ENCODE measurements at places on chromosomes 11 and 22. TPM values are rescaled to one million over a fixed set of nuclear protein-coding genes. Genes with fewer than 3 reads are reported as not detected.

GRCh38 chr11:20373568-20374209 lies 10.2 kb downstream of the HTATIP2 start:
- DNase-seq = no peak

- DNase-seq = no peak
These were observed 12.4 kb upstream of the MAPK11 start for GRCh38 chr22:50282361-50283155.

NXPE1 gene
- polyA plus RNA-seq = 18.0 TPM

MARK2 gene
- polyA plus RNA-seq = 49.3 TPM

GRCh38 chr22:25510876-25511275 lies 53.6 kb upstream of the GRK3 start:
- no peak for DNase-seq

OR9Q2 gene
- not detected for polyA plus RNA-seq

- DNase-seq = peak; percentile 75
These were observed 109.8 kb downstream of the BCR start for GRCh38 chr22:23289851-23290724.

DNA sequence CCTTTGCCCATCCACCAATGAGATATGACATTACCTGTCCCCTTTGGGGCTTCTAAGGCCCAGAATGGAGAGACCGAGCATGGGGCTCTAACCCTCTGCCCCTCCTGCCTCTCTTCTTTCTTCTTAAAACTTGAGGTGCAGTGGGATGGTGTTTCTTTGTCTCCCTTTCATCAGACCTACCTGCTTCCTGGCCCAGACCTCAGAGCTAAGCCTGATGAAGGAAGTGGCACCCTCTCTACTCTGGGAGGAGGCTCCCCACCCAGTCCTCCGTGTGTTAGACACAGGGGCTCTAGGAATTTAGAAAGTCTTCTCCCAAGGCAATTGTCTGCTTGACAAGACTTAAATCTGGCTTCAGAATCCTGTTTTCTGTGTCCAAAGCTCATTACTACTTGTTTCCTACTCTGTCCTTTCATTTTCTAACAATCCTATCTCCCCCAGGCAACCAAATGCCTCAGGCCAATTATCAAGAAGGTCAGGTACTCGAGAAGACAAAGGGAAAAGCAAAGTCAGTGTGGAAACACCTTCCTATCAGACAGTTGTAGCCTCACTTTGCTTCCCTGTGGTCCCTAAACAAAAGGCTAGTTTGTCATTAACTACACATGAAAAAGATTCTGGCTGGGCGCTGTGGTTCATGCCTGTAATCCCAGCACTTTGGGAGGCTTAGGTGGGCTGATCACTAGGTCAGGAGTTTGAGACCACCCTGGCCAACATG lies 20.3 kb upstream of the PARVA start:
- no peak for DNase-seq

OR52H1 gene
- 0.09 TPM for polyA plus RNA-seq

GRCh38 chr11:111098091-111098490 lies 147.4 kb upstream of the POU2AF2 start:
- DNase-seq = no peak

SEC14L6 gene
- polyA plus RNA-seq = not detected

GRAMD1B gene
- 4.9 TPM for polyA plus RNA-seq

- DNase-seq = no peak
These were observed 11.8 kb downstream of the USP35 start for GRCh38 chr11:78200553-78200952.

GRCh38 chr11:132177106-132177505 lies 806.7 kb downstream of the NTM start:
- no peak for DNase-seq

CCDC87 gene
- polyA plus RNA-seq = not detected

- DNase-seq = no peak
These were observed 309.1 kb upstream of the C11orf87 start for GRCh38 chr11:109112821-109113280.

FOLR3 gene
- polyA plus RNA-seq = not detected

DNA sequence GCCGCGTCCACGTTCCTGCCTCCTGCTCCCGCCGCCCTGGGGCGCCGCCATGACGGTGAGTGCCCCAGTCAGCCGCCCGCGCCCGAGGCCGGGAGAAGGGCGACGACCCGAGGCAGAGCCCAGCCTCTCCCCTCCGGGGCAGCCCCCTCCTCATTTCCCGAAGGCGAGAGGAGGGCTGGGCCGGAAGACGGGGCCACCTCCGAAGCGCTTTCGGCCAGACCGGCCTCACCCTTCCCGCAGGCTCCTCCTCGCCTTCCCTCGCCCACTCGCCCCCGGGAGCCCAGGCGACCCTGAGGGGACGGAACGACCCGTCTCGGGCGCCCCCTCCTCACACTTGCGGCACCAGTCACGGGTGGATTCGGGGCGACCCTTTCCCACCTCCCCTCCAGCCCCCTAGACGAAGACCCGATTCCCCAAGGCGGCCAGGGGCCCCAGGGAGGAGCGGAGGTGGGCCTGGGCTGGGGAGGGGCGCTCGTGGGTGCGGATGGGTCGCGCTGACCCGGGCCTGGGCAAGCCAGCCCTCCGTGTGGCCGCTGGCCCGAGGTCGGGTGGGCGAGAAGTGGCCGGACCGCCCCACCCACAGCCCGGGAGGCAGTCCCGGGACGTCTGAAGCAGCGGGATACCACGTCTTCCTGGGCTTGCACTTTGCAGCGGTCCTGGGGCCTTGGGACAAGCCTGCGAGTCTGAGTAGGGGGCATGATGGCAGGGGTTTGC lies 49.7 kb downstream of the TRIOBP start:
- no peak for DNase-seq

- peak; percentile 82 for DNase-seq
These were observed 5.8 kb downstream of the SELENOO start for GRCh38 chr22:50206599-50206998.

DNA sequence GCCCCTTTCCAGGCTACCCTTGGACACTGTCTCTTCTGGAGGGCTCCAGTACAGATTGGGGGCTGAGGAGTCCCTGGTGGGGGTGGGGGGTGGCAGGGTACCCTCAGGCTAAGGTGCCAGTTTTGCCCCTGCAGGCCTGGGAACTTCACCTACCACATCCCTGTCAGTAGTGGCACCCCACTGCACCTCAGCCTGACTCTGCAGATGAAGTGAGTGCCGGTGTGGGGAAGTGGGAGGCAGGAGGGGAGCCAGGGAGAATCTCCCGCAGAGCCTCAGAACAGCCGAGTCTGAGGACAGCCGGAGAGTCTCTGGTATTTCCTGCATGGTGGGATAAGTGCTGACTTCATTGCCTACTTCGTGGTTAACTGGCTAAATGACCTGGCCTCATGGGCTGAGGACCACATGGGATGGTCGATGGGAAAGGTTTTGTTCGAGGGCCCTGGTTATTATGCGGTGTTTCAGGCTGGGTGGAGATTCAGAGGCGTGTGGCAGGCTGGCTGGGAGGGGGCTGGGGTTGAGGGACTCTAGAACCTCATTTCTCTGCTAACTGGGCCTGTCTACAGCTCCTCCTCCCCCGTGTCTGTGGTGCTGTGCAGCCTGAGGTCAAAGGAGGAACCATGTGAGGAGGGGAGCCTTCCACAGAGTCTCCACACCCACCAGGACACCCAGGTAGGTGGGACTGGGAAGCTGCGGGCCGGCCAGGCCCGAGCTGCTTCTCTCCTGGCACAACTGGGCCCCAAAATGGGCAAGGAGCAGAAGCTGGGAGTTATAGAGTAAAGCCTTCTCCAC lies 8.5 kb downstream of the TMEM258 start:
- DNase-seq = no peak

GRCh38 chr11:100328626-100329340 lies 358.3 kb upstream of the ARHGAP42 start:
- DNase-seq = no peak

- DNase-seq = no peak
These were observed 332.8 kb upstream of the PLET1 start for GRCh38 chr11:112593440-112593839.

- DNase-seq = no peak
These were observed 45.4 kb downstream of the OR4C46 start for GRCh38 chr11:54558407-54558806.

DNA sequence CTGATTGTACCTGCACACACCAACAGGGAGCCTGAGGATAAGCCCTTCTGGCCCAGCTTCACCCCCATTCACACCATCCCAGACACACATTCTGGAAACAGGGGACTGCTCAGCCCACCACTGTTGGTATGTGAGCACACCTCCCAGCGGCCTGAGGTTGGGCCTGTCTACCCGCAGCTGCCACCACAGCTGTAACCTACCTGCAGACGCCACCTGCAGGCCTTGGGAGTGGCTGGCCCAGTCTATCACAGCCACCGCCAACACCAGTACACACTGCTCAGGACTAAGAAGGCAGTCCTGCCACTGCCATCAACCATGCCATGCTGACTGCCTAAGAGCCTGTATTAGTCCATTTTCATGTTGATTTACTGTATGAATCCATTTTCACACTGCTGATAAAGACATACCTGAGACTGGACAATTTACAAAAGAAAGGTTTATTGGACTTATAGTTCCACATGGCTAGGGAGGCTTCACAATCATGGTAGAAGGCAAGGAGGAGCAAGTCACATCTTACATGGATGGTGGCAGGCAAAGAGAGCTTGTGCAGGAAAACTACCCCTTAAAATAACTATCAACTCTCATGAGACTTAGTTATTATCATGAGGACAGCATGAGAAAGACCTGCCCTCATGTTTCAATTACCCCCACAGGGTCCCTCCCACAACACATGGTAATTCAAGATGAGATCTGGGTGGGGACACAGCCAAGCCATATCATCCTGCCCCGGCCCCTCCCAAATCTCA lies 30.6 kb downstream of the RSF1 start:
- DNase-seq = no peak

GRCh38 chr11:78787696-78788095 lies 213.0 kb upstream of the NARS2 start:
- DNase-seq = no peak

DNA sequence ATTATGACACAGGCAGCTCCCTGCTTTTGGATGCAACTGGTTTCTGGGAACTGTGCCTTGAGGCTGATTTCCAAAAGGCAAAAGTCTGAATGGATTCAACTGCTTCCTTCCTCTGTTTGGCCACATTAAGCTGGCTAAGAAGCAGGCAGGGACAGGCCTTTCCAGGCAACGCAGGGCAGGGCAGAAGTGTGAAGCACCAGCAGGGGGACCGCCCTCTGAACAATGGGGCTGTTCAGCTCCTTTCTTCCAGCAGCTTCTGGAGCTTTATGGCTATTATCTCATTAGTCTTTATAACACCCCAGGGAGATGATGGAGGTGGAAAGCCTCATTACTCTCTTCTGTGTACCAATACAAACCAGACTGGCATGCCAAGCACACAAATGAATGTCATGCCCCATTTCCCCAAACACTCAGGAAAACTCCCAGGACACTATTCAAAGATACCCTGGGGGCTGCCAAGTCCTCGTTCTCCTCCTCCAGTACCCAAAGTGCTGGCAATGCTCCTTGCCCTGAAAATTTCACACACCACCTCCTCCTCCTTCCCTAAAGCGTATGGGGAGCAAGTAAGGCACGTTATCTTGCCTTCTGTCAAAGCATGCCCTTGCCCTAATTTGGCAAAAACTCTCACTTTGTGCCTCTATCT lies 21.3 kb downstream of the MORC2 start:
- DNase-seq = no peak

- DNase-seq = peak; percentile 57
These were observed 4.6 kb upstream of the PGGHG start for GRCh38 chr11:284105-285020.

DNA sequence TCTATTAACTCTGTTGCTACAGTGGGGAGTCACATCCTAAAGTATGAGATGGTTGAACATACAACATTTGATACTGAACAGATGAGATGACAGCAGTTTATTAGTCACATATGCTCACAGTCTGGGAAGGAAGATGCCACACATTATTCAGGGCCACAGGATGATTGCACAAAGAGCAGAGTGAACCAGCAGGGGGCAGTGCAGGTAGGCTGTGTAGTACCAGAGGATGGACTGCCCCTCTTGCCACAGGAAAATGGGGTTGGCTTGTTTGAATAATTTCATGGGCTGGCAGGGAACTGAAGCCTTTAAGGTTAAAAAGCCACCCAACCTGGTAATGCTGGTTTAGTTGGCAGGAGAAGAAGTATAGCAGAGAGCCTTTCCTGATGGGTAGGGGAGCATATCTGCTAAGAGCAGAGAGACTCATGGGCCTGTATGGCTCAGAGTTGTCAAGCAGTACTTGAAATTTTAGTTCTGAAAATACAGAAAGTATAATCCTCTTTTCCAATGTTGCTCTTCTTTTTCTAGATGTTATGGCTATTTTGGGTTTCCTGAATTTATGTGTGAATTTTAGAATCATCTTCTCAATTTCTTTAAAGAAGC lies 180.4 kb upstream of the B3GAT1 start:
- DNase-seq = no peak

MS4A8 gene
- 3.6 TPM for polyA plus RNA-seq

OR51M1 gene
- not detected for polyA plus RNA-seq

- DNase-seq = no peak
These were observed 4.0 kb downstream of the VSIG2 start for GRCh38 chr11:124748100-124748418.

DNA sequence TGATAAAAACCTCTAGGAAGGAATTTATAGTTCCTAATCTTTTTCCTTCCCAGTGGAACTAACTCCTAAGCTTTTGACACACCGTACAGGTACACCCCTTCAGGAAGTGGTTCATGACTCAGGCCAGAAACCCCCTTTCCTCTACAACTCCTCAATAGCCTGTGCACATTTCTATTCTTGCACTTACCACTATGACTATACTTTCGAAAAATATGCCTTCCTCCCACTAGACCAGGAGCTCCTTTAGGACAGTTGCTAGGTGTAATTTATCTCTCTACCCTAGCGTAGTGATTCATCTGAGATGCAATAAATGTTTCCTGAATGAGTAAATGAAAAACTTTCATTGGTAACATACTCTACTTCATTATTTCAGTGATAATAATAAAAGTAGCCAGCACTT lies 14.5 kb downstream of the MAP6 start:
- DNase-seq = no peak

DNA sequence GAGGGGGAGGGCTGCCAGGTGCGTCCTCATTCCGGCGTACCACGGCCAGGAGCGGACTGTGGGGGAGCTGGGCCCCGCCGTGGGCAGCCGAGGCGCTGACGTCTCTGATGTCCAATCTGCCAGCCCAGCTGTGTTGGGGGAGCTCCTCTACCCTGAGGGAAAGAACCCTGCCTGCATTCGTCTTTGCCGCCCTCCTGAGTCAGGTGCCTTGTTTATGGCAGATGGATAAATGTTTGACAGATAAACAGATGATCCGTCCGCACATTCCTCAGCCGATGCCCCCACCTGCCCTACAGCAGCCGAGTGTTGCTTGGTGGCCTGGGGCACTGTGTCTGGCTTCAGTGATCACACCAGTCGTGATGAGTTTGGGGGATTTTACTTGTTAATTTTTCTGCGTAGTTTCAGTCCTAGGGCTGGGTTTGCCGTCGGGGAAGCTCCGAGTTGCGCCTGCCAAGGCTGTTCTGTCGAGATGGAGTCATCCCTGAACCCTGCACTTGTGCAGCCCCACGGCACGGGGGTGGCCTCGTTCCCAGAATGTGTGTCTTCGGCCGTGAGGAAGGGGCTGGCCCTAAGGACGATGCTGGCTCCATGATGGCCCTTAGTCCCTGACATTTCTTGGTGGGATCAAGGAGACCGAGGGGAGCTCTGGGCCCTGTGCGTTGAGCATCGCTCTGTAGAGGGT lies 1083.9 kb downstream of the BRD1 start:
- DNase-seq = peak; percentile 54

Measured in sigmoid colon (tissue), 7 donors.